ENCODE measurements at places on chromosomes 4 and X.

DNA sequence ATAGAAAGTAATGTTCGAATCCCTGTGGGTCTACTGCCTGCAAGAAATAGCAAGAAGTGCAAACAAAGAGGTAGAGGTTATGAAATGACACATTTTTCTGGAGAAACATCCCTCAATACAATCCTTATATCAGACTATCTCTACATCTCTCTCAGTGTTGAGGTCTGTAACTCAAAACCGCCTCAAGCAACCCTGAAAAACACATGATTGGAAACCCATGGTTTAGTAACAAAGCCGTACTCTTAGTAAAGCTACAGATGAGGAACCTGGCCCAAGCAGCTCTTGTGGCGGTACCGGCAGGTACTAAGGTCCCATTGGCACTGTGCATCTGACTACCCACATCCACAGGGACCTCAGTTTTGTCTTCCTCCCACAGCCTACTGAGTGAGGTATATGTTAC, 53.9 kb downstream of the IRF2 start:
- DNase-seq, result no peak

- DNase-seq, result no peak
Observed at GRCh38 chr4:185911556-185912064, 99.6 kb upstream of the SORBS2 start.

DNA sequence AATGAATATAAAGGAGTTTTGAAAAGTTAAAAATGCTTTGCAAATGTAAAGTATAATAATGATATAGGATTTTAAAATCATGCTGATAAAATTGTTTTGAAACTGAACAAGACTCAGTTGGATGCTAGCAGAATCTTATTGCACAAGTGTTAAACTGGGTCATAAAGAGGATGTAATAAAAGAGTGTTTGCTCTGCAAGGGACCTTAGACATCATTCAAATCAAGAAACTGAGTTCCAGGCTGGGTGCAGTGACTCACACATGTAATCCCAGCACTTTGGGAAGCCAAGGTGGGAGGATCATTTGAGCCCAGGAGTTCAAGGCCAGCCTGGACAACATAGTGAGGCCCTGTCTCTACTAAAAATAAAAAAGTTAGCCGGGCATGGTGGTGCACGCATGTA, 27.5 kb upstream of the DUSP21 start:
- no peak for DNase-seq

GRCh38 chr4:1294891-1295290, 5.2 kb downstream of the MAEA start:
- no peak for DNase-seq

GRCh38 chrX:39954851-39955250, 142.9 kb downstream of the BCOR start:
- no peak for DNase-seq

DNA sequence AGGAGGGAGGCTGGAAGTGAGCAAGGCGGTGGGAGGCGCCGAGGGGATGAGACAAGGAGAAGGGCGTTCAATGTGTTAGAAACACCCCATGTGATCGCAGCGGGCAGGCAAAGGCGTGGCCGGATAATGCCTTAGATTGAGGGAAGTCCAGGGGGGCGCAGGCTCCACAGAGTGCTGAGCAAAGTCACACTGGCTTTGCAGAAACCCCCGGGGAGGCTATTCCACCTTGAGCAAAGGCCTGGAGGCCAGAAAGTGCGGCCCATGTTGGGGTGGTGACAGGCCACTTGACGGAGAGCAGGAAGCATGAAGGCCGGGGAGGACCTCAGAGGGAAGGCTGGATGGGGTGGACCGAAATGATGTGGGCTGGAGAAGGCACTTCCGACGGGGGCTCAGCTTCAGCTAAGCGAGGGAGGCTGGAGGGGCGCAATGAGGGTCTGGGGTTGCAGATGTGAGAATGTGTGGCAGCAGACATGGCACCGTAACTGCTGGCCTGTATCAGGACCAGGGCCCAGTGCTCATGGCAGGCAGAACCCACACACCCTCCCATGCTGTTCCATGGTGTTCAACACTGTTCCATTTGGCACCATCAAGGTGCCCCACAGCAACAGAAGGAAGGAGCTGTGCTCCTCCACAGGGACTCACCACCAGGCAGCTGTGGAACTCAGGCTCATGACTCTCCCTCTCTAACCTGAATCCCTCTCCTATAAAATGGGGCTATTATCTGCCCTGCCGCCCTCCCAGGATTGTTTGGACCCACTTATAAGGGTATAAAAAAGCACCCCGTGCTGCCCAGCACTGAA, 50.3 kb downstream of the HMX1 start:
- no peak for DNase-seq

DNA sequence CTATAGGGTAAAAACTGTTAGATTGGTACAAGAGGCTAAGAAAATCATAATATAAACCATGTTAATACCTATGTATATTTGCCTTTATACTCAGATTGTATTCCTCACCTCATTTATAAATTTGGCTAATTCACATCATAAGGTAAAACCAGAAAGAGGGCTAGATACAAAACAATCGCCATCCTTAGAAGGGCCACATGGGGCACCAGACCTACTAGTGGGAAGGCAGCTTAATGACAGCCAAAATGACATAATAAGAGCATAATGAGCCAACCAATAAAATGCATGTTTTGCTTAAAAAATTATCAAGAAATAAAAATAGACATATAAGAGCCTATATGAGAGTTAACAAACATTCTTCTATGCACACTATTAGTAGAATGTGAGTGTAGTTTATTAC, 107.3 kb upstream of the PRDX4 start:
- DNase-seq, result no peak

DNA sequence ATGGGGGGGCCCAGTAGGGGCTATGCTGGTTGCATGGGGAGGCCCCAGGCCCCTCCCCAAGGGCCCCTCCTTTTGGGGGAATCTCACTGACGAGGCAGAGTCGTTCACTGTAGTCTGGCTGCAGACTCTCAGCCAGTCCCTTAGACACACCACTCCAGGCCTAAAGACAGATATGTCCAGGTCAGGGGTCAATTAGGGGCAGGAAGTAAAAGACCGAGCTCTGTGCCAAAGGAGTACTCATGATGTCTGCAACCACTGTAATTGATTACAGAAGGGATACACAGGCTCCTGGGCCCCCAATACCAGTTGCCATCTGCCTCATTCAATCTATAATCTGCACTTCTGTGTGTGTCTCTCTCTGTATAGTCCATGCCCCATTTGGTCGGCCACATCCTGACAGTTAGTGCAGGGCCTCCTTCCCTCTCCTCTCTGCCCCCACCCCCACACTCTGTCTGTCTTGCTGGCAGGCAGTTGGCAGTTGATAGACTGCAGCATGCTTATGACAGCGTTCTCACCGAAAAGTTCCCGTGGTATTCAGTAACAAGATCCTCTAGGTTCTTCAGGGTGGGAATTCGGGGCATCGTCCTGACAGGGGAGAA, 1.3 kb upstream of the CXorf65 start:
- DNase-seq, result no peak

DNA sequence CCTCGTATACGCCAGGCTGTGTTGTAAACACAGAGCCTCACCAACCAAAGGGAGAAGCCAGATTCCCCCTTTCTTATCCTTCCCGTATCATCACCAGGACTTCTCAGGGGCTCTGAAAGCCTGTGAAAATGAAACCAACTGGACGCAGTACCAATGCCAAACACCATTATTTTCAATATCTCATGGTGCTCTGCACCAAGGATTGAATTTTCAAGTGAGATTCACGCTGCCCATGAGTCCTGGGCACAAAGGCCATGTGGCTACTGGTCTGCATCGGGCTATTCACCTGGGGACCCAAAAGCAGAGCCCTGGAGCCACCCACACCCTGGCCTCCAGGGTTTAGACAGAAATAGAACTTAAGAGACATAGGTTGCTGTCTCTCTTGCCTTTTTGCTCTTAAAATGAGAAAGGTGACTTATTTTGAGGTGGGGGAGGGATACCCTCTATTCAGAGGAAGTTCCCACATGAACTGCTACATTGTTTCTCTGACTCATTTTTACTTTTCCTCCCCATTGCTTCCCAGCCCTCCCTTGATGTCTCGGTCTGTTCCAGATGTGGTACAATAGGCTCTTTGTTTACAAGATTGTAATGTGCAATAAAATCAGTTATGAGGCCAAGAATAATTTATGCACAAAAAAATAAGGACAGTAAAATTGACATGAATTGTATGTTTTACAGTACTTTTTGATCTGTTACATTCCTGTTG, 55.4 kb downstream of the MAML3 start:
- DNase-seq, result no peak

GRCh38 chrX:109600237-109600651, 24.7 kb downstream of the KCNE5 start:
- peak; percentile 62 for DNase-seq

- no peak for DNase-seq
Observed at GRCh38 chrX:14930663-14931062, 57.4 kb downstream of the MOSPD2 start.

- no peak for DNase-seq
Observed at GRCh38 chr4:185941461-185941860, 127.5 kb upstream of the TLR3 start.

GRCh38 chrX:116317409-116317808, 119.0 kb upstream of the SLC6A14 start:
- no peak for DNase-seq

DNA sequence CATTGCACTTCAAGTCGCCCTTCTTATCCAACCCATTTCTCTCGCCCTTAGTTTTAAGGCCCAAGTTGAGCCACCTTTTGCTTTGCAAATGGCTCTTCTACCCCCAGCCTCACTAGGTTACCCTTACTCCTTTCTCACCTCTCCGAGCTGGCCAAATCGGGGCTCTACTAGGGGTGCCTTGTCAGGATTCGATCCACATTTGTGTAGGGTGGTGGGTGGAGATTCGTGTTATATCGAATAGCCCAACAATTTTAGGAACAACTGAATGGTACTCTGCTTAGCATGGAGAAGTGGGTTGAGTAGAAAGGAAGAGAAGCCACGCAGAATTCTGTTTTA, 3.5 kb downstream of the SLIT2 start:
- no peak for DNase-seq

DNA sequence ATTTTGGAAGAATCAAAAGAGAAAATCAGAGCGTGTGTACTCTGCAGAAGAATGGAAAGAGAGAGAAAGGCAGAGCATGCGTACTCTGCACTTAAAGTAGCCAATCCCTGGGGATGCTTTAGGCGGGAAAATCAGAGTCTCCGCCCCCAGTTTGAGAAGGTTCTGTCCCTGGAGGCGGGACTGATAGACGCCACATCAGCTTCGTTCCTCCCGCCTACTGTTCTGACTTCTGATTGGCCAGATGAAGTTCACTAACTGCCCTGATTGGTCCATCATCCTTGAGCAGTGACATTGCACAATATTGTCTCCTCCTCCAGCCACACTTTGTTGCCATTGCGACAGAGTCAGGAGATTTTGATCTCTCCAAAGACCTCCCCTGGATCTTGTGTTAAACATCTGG, 23.8 kb downstream of the SSX1 start:
- no peak for DNase-seq

DNA sequence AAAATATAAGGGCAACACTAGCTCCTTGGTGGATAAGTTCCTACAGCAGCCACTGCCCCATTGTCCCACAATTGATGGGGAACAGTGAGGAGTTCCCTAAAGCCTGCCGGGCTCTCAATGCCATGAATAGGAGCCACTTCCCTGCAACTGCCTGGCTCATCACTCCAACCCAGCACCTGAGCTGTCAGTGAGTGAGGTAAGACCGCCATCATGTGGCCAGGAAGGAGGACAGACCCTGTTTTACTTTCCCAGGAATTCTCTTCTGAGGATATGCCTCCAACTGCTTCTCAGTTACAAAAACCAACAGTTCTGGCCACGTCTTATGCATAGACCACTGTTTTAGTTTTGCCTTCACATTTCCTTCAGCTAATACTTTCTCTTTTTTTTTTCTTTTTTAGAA, 45.5 kb downstream of the SRPX start:
- DNase-seq, result peak; percentile 2

- no peak for DNase-seq
Observed at GRCh38 chr4:87105101-87105845, 115.1 kb downstream of the KLHL8 start.

DNA sequence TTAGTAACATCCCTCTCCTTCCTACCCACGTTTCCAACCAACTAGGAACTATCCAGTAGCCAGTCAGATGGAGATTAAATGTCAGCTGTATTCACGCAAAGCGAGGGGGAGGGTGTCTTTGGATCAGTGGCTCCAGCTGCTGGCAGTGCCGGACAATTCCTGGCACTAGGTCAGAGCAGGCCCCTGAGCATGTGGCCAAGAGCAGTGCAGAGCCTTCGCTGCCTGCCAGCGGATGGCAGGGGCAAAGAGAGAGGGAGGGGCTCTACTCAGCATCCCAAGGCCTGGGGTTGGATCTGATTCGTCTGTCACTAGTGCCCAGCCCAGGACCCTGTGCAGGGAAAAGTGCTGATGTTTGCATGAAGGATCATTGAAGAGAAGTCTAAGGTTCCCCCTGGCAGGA, 28.7 kb upstream of the JAKMIP1 start:
- no peak for DNase-seq

GRCh38 chr4:121370729-121371325, 10.0 kb downstream of the QRFPR start:
- DNase-seq, result peak; percentile 21

DNA sequence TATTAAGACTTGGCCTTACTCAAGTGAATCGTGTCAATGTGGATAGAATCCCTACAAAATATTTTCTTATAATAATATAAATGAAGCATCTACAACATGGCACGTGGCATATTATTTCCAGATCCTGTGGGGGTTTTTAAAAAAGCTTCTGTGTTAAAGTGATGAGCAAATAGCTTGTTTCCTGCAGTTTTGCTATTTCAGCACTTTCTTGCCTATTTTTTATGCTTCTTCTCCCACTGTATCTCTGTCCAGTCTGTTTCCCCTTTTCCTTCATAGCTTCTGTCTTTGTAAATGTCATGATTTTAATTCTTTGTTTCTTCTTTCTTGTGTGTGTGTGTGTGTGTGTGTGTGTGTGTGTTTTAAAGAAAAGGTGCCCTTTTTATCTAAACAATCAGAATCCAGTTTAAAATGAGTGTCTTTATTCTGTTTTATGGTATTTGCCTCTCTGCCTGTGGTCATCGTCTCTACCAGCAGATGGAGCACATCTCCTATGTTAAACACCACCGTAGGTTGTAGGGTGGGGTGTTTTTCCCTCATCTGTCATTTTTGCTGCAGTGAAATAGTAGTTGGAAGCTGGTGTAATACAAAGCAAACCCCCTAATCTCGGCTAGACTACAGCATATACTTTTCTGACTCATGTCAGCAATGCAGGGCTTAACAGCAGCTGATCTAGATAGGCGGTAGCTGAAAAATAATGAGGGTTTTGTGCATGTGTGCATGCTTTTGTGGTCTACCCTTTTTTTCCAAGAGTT, 33.1 kb downstream of the FTHL17 start:
- DNase-seq, result no peak
